ENCODE measurements at places on chromosomes 1 and 21. TPM values are rescaled to one million over a fixed set of nuclear protein-coding genes. Genes with fewer than 3 reads are reported as not detected.

The GPR89A gene
- polyA plus RNA-seq, result 8.1 TPM

The BMP8B gene
- 0.14 TPM for polyA plus RNA-seq

The APOBEC4 gene
- not detected for polyA plus RNA-seq

- no peak for DNase-seq
Measured at GRCh38 chr1:30694280-30695175, 28.9 kb downstream of the MATN1 start.

The RASSF5 gene
- 129 TPM for polyA plus RNA-seq

GRCh38 chr1:230368363-230368762 lies 57.8 kb downstream of the PGBD5 start:
- DNase-seq, result no peak

GRCh38 chr1:119731060-119731459 lies 19.3 kb downstream of the PHGDH start:
- DNase-seq, result no peak

DNA sequence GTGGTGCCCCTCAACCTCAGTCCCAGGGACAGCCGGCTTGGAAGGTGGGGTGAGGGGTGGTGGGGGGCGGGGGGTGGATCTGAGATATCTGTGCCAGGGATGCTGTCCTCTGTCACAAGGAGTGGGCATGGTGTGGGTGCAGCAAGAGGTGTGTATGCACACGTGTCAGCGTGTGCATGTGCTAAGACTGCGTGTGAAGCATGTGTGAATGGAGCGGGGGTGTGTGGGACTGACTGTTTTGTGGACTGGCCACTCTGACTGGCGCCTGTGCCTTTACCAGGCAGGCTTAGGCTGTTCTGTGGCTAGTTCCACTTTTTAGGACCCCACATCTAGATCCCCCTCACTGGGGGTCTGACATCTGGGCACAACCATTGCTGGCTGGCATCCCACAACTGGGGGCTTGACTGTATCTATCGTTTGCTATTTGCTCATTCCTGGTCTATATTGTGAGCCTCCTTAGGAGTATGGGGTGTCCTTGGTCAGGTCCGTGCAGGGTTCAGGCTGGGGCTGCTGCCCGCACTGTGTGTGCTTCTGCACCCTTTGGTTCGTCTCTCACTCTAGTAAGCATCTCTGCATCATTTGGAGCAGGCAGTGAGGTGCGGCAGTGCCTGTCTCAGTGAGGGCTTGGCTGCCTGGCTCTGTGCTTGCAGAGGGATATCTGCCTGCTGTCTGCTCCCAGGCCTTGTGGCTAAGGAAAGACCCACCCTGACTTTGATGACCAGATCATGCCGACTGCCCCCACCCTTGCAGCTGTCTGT lies 1.9 kb downstream of the AMPD2 start:
- DNase-seq, result no peak
